ENCODE measurements at places on chromosomes 7 and 10.

GRCh38 chr7:93119191-93119905 is 1.6 kb upstream of the SAMD9 start:
- no peak for DNase-seq

DNA sequence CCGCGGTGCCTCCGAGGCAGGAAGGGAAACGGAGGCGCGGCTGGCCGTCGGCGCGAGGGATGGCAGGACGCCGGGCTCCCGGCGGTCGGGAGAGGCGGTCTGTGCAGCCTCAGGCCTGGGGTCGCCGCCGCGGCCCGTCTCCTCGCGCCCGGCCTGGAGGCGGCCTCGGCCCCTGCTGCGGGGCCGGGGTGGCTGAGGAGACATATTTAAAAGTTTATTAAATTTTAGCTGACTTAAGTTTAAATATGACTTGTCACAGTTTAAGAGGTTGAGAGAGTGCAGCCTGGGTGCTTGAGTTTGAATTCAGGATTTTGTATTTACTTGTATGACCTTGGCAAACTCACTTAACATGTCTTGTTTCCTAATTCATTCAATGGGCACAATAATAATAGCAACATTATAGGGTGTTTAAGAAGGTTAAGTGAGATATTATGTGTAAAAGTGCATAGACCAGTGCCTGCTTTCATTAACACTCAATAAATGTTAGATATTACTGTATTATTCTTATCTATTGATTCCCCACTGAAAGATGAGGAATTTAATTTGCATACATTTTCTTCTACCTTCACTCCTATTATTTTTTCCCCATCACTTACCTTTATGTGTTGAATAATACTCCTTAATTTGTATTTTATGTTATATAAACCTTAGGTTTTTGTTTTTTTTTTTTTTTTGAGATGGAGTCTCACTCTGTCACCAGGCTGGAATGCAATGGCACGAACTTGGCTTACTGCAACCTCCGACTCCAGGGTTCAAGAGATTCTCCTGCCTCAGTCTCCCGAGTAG is 718 bp downstream of the DYNC2I1 start:
- DNase-seq = no peak

GRCh38 chr7:82810558-82811259 is 352.0 kb downstream of the PCLO start:
- DNase-seq = peak; percentile 44

GRCh38 chr7:38102507-38102906 is 75.5 kb upstream of the STARD3NL start:
- DNase-seq = no peak

GRCh38 chr10:323651-324293 is 188.5 kb downstream of the ZMYND11 start:
- peak; percentile 73 for DNase-seq

DNA sequence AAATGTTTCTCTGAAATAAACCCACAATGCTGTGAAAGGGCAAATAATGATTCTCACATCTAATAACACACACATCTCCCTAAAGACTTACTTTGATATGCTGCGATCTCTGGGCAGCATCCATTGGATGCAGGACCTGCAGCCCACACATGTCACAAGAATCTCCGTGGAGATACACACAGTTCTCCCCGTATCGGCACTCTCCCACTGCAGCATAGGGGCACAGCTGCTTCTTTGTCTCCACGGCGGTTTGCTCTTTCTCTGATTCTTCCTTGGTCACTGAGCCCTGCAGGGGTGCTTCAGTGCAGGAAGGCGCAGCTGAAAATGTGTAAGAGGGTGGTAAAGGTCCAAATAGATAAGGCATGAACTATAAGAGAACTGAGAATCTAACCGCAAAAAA is 20.4 kb downstream of the MKRN1 start:
- no peak for DNase-seq

DNA sequence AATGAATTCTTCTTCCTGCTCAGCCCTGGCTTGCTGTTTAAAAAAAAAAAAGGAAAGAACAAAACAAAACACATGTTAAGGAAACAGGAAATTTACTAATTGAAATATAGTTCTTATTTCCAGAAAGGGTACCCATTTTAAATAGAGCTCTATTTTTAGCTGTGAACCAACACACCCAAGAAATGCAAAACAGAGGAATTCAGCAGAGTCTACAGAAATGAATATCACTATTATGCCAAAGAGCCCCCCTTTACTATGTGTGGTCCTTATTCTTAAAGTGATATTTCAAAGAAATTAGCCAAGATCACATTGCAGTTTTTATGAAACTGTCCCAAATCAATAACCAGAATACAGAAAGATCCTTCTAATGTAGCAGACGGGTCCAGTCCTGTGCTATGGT is 53.7 kb downstream of the CCDC6 start:
- no peak for DNase-seq

- DNase-seq = peak; percentile 19
These were observed 924 bp downstream of the BMPR1A start for GRCh38 chr10:86757113-86757972.

All from GM12865 (cell line).